ENCODE measurements at places on chromosomes 4 and X. TPM values are rescaled to one million over a fixed set of nuclear protein-coding genes. Genes with fewer than 3 reads are reported as not detected.

- DNase-seq, result no peak
Measured at GRCh38 chr4:146567396-146567795, 45.7 kb upstream of the SLC10A7 start.

GRCh38 chrX:107773906-107774435, 1.6 kb downstream of the TSC22D3 start:
- no peak for DNase-seq

- no peak for DNase-seq
Measured at GRCh38 chr4:152699313-152699712, 19.5 kb upstream of the TMEM154 start.

GRCh38 chr4:2083826-2084160, 24.7 kb downstream of the NAT8L start:
- no peak for DNase-seq

The KLKB1 gene
- polyA plus RNA-seq, result 1.0 TPM

The WDR44 gene
- polyA plus RNA-seq, result 14.5 TPM

The SSX5 gene
- not detected for polyA plus RNA-seq
